ENCODE measurements at places on chromosomes 5 and 9.

DNA sequence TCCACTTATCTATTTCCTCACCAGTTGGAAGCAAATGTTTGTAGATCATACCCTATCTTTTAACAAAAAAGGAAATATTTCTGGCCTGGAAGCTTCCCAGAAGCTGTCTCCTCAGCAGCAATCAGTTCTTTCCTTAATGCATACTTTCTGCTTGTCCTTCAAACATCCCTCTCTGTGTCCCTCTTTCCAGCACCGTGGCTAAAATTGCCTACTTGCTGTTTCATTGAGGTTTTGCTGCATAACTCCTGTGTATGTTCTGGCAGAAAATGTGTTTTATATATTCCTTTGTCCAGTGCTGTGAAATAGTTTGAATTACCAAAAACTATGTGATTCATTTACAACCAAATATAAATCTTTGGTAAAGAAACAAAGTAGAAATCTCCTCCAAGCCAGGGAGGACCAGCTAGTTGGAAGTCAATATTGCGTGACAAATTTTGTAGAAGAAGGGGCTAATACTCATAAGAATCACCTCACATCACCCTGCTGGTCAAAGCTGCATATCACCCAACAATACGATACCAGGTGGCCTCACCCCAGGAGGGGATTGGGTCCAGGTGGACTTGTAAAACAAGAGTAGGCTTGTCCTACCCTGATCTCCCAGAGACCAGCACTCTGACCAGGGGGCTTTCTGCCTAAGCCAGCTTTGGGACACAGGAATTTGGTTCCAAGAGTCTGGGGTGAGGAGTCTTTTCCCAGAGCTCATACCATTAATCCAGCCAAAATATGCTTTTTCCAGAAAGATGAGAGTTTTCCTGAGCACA is 198.4 kb upstream of the SNX2 start:
- DNase-seq: no peak

GRCh38 chr9:97529363-97530076 is 28.1 kb downstream of the TMOD1 start:
- DNase-seq: no peak

GRCh38 chr9:18360005-18360404 is 113.9 kb upstream of the ADAMTSL1 start:
- DNase-seq: no peak

- DNase-seq: no peak
These were observed 65.1 kb upstream of the PHYKPL start for GRCh38 chr5:178297751-178298150.

- no peak for DNase-seq
These were observed 34.2 kb downstream of the PRKACG start for GRCh38 chr9:68979538-68980314.
